Fibroblast of skin of right quadriceps (primary cell): ENCODE measurements at places on chromosomes 16 and 17.
A peak's percentile ranks its signal among the peaks of the same experiment; 100 is the strongest.

DNA sequence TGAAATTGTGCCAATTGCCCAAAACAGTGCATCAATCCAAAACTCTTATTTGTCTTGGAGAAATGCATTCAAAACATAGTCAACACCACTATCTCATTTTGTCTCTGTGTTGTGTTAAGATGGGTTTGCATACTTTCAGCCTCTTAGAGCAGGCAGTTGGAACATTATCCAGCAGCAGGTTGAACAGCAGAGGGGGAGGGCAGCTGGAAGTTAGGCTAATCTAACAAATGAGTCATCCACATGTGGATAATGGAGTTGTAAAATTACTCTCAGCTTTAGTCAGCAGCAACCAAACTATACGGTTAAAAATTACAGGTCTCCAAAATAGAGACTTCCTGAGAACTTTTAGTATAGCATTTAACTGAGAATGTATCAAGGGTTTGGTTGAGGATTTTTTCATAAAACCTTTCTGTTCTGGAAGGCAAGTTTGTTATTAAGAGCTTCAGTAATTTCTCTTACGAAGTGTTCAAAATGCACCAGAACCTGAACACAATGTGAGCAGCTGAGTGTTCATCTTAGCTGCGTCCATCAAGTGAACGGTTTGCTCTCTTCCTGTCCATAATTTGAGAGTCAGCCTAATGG, 46.3 kb downstream of the PRKCA start:
- peak; percentile 79 for DNase-seq

DNA sequence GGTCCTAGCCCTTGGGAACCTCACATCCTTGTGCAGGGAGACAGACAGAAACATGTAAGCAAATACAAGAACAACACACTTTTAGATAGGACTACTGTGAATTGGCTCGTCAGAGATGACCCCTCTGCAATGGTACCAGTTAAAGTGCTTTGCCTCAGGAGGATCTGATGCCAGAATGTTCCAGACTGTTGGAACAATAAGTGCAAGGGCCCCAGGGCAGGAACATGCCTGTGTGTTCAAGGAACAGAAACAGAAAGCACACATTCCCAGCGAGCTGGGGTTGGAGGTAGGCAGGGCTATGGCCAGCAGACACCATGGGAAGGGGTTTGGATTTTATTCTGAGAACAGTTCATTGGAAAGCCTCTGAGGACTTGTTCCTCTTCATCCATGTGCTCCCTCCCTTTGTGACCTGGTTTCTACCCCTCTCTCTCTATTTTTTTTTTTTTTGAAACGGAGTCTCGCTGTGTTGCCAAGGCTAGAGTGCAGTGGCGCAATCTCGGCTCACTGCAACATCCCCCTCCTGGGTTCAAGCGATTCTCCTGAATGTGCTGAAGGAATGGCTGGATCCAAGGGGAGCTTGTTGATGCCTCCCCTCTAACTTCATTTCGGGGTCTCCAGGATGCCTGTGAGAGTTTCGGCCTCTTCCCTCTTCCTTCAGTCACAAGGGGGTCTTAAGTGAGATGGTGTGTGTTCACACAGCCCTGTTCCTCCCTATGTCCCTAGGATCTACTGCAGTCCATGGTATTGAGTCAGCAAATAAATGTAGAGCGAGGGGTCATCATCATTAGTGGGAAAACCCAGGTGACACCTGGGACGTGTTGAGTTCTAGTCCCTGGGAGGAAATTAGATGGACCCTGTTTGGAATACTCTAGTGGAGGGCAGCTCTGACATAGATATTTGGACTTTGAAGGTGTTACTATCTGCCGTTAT, 6.4 kb downstream of the STAT5A start:
- DNase-seq: no peak

GRCh38 chr16:85072947-85073346, 39.3 kb downstream of the CIBAR2 start:
- DNase-seq: peak; percentile 46

- DNase-seq: no peak
Measured at GRCh38 chr16:66206363-66206762, 160.1 kb upstream of the CDH5 start.

DNA sequence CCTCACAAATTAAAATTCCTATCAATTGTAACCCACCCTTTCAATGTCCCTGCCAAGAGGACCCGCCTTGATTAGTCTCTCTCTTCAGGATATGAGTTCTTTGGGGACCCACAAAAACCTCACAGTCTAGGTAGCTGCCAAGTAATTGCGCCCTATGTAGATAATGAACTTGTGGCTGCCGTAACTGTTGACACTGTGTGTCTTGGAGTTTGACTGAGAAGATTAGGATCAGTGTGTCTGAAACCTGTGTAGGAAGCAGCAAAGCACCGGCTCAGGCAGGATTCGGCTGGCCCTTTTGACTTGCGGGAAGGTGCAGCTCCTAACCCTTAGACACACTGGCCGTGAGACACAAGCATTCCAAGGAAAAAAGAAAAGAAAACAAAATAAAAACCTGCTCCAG, 17.8 kb upstream of the SLC6A4 start:
- no peak for DNase-seq

GRCh38 chr16:59259074-59259949, 525.2 kb upstream of the GOT2 start:
- DNase-seq: peak; percentile 45

DNA sequence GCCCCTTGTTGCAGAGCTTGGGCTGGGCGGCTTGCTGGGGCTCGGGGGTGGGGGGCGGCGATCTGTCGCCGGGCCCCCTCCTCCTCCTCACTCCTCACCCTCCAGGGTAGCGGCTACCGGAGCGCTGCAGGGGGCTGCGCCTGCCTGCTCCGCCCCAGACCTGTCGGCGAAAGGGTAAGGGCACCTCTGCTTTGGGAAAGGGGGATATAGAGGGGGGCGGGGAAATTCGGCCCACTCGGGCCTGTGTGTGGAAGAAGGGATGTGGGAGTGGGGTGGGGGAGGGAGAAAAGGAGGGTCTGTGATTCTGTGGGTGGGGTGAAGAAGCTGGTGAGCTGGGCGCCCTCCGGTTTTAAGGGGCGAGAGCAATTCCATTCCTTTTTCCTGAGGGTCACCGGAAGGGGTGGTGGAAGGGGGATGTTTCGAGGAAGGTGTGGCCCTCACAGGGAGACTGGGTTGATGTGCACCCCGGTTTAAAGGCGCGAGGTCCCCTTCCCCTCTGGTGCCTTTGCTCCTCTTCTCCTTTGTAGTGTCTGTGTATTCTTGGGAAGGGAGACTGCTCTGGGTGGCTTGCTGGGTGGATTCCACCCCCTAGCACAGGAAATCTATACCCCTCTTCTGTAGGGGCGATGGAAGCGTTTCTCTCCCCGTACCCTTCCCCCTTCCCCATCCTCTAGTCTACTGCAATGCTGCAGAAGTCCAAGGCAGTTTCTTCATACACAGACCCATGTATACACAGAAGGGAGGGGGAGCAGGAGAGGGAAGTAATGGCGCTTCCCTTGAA, 878 bp downstream of the TAOK1 start:
- DNase-seq: peak; percentile 43

- no peak for DNase-seq
Measured at GRCh38 chr16:88793251-88793954, 8.4 kb upstream of the PIEZO1 start.

GRCh38 chr16:66103211-66103610, 263.3 kb upstream of the CDH5 start:
- DNase-seq: peak; percentile 65

GRCh38 chr17:64626827-64627226, 35.3 kb downstream of the SMURF2 start:
- DNase-seq: no peak

DNA sequence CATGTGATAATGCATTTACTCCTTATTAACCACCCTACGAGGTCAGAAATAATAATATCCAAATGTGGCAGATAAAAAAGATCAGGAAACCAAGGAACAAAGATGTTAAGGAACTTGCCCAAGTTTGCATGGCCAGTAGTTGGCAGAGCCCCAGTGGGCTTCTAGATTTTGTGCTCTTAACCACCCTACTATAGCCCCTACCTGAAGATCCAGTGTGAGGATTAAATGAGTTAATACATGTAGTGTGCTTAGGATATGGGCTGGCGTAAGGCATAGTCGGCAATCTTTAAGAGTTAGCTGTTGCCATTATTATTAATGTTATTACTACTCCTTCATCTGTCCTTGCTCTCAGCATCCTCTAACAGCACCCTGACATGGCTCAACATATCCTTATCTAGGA, 153.4 kb downstream of the SDK2 start:
- no peak for DNase-seq

- DNase-seq: peak; percentile 50
Measured at GRCh38 chr17:66625311-66625767, 209.6 kb upstream of the CACNG5 start.

DNA sequence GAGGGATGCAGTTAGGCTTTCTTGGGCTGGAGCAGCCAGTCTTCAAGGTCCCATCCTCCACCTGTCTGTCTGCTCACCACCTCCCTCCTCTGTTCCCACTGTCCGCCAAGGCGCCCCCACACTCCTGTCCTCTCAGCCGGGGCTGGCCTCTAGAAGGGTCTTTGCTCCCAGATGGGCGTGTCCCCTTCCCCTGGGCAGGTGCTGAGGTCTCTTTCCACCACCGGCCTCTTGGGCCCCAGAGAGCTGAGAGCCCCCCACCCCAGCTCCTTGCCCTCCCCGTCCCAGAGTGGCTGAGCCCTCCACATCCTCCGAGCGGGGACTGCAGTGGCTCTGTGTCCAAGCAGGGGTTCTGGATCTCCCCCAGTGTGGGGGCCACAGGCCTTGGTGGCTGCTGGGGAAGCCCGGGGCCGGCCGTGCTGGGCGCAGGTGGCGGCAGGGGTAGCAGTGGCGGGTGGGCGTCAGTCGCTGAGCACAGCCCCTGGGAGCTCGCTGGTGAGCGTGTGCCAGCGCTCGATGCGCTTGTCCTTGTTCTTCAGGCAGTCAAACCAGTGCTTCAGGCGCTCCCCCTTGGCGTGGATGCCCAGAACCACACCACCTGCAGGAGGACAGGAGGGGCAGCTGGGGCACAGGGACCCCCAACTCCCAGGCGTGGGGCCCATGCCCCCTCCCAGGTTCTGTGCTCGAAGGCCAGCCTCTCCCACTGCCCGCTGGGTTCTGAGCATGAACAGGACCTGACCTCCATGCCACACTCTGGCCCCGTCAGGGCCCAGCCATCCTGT, 9.8 kb downstream of the SCGB1C2 start:
- DNase-seq: no peak

DNA sequence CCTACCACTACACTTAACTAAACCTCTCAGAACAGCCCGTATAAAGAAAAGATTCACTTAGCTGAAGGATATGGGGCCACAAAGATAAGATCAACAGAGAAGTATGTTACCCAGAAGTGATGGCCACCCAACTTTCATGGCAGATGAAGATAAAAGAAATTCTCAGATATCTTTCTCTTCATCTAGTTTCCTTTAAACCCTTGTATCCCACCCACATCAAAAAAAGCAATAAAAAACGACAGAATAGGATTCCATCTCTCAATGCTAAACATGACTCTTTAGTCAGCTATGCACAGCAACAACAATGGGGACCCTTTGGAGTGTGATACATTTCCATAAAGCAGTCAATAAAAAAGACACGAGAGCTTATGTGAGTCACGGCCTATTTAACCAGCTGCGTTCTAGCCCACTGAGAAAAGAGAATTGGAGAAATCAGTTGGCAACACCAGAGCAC, 86.6 kb downstream of the SNX11 start:
- DNase-seq: peak; percentile 77

- DNase-seq: no peak
Measured at GRCh38 chr16:50868577-50868976, 126.7 kb downstream of the CYLD start.
